Activated T-cell treated with anti-CD3 and anti-CD28 coated beads, Interleukin-2, amount 50 U/mL, for 24 hours (primary cell): ENCODE measurements at places on chromosomes 4 and X.

- no peak for DNase-seq
These were observed 52.5 kb downstream of the LHFPL1 start for GRCh38 chrX:112627206-112627605.

- DNase-seq: no peak
These were observed 29.0 kb upstream of the PSAPL1 start for GRCh38 chr4:7463566-7464258.

GRCh38 chr4:16838226-16838875, 60.1 kb downstream of the LDB2 start:
- no peak for DNase-seq

DNA sequence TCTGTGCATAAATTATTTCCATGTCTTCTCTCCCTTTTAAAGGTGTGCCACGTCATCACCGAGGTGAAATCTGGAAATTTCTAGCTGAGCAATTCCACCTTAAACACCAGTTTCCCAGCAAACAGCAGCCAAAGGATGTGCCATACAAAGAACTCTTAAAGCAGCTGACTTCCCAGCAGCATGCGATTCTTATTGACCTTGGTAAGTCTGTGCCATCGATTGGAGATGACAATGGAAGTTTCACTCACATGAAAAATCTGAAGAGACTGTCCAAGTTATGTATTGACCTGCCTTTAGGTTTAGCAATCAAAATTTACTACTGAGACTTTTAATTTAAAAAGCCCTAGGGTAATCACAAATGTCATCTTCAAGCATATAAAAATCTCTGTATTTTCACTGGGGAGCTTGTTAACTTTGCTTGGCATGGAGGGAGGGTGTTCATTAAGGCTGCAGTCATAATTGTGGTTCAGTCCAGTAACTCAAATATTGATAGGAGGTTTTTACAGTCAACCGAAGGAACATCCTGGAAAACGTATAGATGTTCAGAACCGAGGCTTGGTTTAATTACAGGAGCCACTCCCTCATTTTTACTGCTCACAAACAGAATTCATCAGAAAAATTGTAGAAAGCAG, 142.9 kb downstream of the PTTG2 start:
- DNase-seq: no peak

DNA sequence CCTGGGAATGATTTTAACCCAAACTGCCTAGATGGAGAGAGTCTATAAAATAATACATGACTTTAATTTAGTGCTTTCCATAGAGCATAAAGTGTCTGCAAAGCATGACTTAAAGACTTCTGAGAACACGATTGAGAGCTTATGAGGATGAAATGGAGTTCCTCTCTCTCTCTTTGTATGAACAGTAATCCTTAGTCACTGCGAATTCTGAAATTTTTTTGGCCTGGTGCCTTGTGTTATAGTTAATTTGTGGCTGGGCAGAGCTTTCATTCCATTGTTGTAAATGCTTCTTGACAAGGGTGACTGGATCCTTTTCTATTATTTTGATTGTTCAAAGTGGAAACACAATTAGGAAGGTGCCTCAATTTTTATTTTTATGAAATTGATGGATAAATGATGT, 179.5 kb downstream of the CEP135 start:
- DNase-seq: no peak

DNA sequence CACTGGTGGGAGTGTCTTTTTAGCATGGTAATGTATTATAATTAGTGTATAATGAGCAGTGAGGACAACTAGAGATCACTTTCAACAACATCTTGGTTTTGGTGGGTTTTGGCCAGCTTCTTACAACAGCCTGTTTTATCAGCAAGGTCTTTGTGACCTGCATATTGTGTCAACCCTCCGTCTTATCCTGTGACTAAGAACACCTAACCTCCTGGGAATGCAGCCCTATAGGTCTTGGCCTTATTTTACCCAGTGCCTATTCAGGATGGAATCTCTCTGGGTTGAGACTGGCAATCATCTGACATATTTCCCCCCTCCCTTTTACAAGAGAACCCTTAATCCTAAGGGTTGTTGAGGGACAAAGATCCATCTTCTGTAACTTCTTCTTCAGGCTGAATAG, 21.9 kb upstream of the ADH4 start:
- DNase-seq: no peak

DNA sequence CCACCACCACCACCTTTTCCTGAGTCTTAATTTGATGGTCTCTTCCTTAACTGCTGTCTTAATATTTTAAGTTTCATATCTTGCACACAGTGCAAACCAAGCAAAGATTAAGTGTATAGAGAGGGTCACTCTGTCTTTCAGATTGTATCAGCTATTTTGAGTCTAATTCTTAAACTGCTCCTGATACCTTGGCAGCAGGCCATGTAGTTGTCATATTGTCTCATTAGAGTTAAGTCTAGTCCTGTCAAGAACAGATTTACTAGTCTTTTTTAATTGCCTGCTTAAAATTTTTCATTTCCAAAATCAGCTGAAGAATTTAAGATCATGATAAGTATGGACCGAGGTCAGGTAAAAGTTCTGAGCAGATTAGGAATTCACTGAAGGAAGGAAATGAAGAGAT, 51.5 kb downstream of the FHIP1A start:
- DNase-seq: no peak

- DNase-seq: no peak
These were observed 68.7 kb upstream of the TEX13D start for GRCh38 chrX:124263743-124264142.

DNA sequence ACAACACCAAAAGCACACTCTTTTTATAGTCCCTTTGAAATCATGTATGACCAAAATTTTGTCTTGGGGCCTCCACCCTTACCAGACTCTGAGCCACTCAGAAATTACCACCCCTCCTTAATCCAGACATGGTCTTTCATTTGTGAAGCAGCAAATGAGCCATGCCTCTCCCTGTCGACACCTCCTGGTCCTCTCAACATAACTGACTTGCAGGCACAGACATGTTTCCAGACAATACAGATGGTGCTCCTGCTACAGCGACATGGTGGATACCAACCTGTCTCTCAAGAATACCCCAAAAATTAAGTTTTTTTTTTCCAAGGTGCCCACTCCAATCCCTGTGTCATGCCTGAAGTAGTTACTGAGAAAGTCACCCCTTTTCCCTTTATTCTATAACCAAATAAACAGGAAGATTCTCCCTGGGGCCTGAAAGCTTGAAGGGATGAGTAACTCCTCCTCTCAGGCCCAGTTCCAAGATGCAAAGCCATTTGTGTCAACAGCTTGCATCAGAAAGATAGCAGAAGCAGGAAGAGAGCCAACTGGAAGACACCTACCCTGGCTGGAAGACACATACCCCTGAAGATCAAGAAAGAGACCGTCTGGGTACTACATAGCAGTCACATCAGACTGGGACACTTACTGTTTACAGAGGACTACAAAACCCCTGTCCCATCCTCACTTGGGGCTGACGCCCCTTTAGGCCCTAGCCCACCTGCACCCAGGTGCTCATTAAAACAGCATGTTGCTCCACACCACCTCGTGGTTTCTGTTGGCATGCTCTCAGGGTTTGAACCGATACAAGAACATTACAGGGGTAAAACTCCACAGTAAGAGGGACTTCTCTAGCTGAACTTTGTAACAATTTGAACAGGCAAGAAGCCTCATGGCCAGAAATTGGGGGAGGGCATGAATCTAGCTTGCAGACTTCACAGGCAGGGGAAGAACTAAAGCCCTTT, 5.5 kb upstream of the UGT2B17 start:
- DNase-seq: no peak

- no peak for DNase-seq
These were observed 9.9 kb downstream of the PPAT start for GRCh38 chr4:56425518-56425917.

DNA sequence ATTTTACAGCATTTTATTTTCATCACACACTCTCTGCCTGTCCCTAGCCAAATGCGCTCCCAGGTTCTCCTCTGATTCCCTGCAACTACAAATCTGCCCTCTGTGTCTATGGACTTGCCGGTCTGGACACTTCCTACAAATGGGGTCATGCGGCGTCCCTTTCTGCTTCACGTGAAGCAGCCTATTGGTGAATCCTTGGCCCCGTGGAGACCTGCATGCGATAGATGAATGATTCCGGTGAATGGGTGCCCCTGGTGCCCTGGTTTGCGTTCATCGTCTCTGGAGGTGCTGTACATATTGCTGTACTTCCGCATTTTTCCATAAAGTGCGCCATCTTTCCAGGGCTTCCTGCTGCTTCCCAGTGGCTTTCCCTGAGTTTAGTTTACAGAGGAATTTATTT, 27.5 kb upstream of the CLCN4 start:
- DNase-seq: no peak

DNA sequence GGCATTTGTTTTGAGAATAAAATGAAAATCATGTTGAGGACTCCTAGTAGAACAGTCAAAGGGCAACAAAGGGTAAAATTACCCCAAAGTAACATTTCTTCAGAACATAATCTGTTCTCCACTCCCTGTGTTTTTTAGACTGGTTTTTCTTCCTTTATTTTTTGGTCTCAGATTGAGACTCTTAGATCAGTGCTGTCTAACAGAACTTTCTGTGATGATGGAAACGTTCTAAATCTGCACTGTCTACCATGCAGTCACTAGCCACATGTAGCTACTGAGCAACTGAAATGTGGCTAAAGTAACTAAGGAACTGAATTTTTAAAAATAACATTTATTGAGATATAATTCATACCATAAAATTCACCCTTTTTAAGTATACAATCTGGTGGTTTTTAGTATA, 19.8 kb downstream of the CASK start:
- no peak for DNase-seq
